Stimulated activated CD8-positive, alpha-beta memory T cell treated with anti-CD3 and anti-CD28 coated beads, Interleukin-2, amount 100 ng/mL, for 48 hours (primary cell): ENCODE measurements at places on chromosomes 13 and 19.
A peak's percentile ranks its signal among the peaks of the same experiment; 100 is the strongest.

DNA sequence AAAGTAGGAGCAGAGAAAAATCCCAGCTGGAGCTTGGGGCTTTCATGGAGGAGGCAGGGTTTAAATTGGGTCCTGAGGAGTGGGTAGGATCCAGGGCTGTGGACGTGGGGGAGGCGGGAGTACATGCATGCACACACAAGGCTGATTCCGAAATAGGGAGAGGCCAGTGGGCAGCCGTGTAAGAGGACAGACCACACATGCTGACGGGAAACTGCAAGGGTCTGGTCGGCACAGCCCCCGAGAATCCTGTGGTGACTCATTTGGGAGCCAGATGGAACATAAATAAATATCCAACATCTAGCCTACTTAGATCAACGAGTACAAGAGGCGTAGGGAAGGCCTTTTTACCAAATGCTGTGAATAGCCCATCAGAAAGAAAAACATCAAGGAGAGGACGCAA, 216.3 kb upstream of the ZNF507 start:
- no peak for DNase-seq

GRCh38 chr19:47790398-47790814, 11.9 kb downstream of the SELENOW start:
- DNase-seq: peak; percentile 85

- peak; percentile 26 for DNase-seq
Measured at GRCh38 chr19:8445488-8446001, 770 bp downstream of the HNRNPM start.

GRCh38 chr13:43339805-43340550, 316.6 kb downstream of the DNAJC15 start:
- DNase-seq: no peak

- no peak for DNase-seq
Measured at GRCh38 chr13:64810750-64811149, 2419.4 kb downstream of the PCDH9 start.

GRCh38 chr19:39916851-39917396, 17.5 kb downstream of the FCGBP start:
- no peak for DNase-seq

- DNase-seq: no peak
Measured at GRCh38 chr13:94678845-94679244, 33.5 kb downstream of the SOX21 start.

- DNase-seq: no peak
Measured at GRCh38 chr13:48725271-48725670, 71.5 kb downstream of the CYSLTR2 start.

- DNase-seq: no peak
Measured at GRCh38 chr13:79528759-79529191, 47.8 kb downstream of the NDFIP2 start.

DNA sequence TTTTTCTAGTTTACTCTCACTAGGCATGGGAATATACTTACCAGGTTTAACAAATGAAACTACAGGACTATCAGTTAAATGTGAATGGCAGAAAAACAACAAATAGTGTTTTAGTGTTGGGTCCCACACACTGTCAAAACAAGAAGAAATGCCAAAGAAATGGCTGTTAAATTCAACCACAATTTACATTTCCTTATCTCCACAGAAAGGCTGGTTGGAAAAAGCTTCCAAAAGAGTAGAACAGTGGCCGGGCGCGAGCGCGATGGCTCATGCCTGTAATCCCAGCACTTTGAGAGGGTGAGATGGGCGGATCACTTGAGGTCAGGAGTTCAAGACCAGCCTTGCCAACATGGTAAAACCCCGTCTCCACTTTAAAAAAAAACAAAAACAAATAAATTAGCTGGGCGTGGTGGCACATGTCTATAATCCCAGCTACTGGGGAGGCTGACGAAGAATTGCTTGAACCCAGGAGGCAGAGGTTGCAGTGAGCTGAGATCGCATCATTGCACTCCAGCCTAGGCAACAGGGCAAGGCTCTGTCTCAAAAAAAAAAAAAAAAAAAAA, 66.5 kb downstream of the SERP2 start:
- no peak for DNase-seq
